ENCODE measurements at places on chromosomes 1 and 21.

DNA sequence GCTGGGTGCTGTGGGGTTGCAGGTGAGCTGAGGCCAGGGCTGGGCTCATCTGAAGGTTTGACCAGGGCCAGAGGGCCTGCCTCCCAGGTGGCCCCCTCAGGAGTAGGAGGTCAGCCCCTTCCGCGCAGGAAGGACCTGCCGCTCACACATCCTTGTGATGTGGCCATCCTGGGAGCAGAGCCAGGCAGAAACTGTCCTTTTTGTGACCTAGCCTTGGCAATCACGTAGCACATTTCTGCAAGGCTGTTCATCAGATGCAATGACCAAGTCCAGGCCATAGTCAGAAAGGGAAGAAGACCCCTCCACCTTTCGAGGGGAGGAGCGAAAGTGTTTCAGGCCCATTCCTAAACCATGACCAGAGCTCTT is 55.5 kb upstream of the TRAPPC10 start:
- no peak for DNase-seq

DNA sequence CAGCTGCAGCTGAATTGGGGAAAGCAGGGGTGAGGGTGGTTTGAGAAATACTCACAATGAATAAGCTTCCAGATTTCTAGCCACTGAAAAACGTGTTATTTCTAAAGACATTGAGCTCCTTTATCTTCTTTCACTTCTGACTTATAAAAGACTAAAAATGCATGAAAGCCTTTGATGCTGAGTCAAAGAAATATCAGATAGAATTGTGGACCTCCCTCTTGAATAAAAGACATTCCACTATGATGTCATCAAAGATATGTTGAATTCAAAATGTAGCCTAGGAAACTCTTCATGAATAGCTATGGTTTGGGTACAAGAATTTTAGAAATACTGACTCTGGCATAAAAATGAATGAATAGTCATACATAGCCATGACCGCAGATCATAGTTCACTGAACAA is 44.7 kb upstream of the COL24A1 start:
- no peak for DNase-seq

GRCh38 chr1:37752583-37753471 is 12.1 kb downstream of the EPHA10 start:
- no peak for DNase-seq

GRCh38 chr21:33162436-33162951 is 67.2 kb upstream of the IFNAR2 start:
- no peak for DNase-seq

DNA sequence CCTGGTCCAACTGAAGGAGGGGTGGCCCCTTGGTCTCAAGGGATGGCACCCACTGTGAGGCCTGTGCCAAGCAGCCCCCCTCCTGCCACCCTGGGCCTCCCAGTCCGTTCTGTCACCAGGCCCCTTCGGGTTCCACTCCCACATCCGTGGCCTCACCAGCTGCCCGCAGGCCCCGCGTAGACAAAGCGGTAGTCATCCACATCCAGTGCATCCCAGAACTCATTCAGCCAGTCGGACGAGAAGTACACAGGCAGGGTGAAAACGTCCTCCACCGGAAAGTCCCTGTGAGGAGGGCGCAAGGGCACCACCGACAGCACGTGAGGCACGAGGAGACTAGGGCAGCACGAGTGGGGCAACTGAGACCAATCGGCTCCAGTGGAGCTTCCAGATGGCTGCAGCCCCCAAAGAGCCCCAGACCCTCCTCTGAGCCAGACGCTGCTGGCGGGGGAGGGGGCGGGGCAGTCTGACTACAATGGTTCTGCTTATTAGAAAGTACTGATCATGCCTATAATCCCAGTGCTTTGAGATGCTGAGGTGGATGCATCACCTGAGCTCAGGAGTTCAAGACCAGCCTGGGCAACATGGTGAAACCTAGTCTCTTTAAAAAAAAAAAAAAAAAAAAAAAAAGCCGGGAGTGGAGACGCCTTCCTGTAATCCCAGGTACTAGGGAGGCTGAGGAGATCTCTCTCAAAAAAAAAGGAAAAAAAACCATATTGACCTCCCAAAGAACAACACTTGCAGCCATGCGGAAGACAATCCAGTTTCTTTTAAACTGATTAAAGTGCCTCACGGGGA is 1.2 kb downstream of the JMJD4 start:
- DNase-seq, result no peak
